Islet precursor cell (in vitro differentiated cells): ENCODE measurements at places on chromosomes 7 and 10.

DNA sequence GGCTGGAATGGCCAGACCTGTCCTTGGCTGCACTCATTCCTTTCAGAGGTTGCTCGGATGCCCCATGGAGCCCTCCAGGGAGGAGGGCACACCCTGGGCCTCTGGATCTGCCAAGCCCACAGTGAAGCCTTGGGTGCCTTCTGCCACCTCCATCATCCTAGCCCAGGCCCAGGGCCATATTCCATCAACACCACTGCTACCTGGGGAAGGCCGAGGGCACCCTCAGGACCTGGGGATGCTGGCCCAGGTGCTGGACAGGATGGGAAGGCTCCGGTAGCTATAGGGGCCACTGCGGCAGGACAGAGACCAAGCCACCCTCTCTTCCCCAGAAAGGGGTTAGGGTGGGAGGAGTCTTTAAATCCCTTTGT lies 810 bp downstream of the OPN4 start:
- DNase-seq = peak; percentile 29

DNA sequence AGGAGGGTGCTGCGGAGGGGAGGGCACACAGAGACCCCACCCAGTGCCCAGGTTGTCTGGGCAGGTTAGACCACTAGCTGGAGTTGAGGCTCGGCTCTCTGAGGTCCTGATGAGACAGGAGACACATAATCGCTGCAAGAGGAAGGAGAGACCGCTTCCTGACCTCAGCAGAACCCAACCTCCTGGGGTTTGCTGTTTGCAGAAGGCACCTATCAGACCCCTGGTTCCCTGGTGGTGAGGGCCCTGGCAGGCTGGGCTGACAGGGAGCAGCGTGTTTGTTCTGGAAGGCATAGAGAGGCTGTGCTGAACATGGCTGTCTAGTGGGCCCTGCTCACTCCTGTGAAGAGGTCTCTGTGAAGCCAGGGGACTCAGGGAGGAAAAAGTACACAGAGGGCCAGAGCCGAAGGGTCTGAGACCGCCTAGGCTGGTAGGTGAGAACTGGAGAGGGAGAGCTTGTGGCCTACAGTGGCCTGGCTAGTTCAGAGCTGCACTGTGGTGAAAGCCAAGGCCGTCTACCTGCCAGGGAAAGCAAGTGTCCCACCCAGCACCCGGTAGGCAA lies 39.4 kb upstream of the NPFFR1 start:
- no peak for DNase-seq

DNA sequence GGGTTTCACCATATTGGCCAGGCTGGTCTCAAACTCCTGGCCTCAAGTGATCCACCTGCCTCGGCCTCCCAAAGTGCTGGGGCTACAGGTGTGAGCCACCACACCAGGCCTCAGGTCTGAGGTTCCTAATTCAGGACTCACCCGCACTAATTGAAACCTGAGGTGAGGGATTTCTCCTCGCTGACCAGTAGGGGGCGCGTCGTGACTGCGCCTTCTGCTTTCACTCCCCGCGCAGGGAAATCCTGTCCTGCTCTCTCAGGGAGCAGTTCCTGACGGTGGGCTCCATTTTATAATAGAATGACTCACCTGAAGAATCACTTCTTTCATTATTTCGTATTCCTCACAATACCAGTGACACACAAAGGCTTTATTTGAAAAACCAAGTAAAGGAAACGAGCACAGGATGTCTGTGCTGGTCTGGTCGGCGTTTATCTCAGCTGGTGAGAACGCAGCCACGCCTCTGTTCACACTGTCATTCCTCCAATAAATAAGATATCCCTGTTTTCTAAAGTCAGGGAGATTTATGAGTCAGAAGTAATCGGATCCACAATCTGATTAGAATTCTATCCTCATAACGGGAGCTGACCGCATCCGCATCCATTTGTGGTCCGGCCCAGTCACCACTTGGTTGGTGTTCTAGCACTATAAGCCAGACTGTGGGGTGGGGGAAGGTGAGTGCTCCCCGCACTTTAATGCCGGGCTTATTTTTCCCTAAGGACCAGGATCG lies 35.4 kb downstream of the BAG3 start:
- peak; percentile 90 for DNase-seq

- no peak for DNase-seq
Measured at GRCh38 chr7:70696201-70696754, 435.7 kb upstream of the GALNT17 start.

DNA sequence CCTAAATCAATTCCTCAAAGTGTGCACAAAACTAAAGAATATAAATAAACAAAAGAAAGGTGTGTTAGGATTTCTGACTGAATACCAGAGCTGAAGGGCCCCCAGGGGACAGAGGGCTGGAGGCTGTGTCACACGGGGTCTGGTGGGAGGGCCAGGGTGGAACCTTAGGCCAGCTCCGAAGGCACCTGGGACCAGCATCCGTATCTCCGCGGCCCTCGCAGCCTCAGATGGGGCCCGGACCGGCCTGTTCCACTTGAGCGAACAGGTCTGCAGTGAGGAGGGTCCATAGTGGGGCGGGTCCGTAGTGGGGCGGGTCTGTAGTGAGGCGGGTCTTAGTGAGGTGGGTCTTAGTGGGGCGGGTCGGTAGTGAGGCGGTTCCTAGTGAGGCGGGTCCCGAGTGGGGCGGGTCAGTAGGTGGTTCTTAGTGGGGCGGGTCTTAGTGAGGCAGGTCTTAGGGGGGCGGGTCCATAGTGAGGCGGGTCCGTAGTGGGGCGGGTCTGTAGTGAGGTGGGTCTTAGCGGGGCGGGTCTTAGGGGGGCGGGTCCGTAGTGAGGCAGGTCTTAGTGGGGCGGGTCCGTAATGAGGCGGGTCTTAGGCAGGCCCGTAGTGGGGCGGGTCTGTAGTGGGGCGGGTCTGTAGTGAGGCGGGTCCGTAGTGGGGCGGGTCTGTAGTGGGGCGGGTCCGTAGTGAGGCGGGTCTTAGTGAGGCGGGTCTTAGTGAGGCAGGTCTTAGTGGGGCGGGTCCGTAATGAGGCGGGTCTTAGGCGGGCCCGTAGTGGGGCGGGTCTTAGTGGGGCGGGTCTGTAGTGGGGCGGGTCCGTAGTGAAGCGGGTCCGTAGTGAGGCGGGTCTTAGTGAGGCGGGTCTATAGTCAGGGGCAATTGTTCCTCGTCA lies 15.1 kb downstream of the GPR146 start:
- DNase-seq = peak; percentile 97

DNA sequence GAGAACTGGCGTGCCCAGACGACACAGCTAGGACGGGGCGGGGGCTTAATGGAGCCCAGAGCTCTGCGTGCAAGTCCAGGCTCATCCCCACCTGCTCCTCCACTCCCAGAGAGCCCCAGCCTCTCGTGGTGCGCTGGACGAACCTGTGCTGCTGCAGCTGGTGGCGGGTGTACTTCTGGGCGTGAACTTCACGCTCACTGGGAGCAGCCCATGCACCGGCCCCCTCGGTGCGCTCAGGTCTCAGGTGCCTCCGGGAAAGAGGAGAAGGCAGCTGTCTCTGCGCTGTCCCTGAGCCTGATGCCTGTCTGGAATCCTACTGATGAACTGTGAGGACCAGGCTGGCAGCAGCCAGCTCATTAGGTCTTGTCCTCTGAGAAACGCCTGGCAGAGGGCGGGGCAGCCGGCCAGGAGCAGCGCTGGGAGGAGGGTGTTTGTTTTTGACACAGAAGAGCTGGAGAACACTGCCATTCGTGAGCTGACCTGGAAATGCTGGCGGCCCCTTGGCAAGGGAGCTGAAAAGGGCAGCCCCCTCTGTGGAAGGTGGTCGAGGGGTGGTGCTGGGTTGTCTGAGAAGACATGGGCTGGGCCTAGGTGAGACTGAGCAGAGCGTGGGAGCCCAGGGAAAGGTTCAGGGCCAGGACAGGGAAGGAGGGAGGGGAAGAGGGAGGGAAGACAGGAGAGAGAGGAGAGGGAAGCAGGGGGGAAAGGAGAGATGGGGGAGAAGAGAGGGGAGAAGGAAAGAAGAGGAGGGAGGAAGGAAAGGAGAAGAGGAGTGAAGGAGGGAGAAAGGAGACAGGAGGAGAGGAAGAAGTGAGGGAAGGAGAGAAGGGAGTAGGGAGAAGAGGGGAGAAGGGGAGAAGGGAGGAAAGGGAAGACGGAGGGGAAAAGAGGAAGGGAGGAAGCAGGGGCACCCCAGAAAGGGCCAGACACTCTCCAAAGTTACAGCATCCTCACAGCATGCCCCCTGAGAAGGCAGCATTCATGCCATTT lies 53.5 kb upstream of the TNS3 start:
- peak; percentile 84 for DNase-seq

DNA sequence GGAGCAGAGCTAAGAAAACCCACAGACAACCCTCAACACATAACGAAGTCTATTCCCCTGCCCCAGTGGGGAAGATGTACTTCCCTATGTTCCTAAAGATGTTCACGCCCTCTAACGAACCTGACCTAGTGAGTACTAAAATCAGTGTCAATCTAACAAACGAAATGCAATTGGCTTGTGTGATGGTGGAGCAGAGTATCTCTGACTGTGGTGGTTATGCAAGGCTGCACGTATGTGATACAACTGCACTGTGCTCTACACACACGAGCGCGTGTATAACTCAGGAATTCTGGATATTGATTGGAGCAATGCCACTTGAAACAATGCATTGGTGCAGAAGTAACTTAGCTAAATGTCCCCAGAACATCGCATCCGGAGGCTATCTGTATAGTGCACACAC lies 1.3 kb downstream of the ANKRD16 start:
- DNase-seq = no peak

- DNase-seq = no peak
Measured at GRCh38 chr7:112996331-112996871, 90.2 kb downstream of the GPR85 start.

GRCh38 chr10:130358981-130359650 lies 222.9 kb downstream of the GLRX3 start:
- DNase-seq = no peak

DNA sequence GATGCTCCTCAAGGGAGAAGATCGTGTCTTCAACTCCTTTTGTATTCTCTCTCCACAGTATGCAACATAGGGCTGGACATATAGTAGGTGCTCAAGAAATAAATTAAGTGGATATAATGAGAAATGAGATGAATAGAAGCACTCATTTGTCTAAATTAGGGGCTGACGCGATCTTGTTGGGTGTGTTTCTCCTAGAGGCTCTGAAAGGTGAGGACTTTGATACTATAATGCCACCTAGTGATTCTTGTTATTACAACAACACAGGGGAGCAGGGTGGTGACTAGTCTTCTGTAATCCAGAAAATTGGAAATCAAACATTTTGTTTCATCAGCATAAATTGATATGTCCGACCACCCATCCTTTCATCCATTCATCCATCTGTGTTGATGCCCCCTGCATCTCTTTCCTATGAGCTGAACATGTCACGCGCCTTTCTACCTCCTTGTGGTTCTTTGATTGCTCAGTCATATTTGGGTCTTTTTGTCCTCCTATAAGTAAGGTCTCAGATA lies 3.5 kb upstream of the CFAP58 start:
- no peak for DNase-seq

DNA sequence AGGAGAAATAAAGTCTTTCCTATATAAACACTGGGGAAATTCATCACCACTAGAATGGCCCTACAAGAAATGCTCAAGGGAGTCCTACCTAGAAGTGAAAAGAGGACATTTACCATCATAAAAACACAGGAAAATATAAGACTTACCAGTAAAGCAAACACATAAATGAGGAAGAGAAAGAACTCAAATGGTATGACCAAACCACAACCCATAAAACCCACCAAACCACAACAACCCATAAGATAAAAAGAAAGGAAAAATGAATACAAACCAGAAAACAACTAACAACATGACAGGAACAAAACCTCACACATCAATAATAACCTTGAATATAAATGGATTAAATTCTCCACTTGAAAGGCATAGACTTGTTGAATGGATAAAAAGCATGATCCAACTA lies 71.9 kb upstream of the DIP2C start:
- DNase-seq = no peak

DNA sequence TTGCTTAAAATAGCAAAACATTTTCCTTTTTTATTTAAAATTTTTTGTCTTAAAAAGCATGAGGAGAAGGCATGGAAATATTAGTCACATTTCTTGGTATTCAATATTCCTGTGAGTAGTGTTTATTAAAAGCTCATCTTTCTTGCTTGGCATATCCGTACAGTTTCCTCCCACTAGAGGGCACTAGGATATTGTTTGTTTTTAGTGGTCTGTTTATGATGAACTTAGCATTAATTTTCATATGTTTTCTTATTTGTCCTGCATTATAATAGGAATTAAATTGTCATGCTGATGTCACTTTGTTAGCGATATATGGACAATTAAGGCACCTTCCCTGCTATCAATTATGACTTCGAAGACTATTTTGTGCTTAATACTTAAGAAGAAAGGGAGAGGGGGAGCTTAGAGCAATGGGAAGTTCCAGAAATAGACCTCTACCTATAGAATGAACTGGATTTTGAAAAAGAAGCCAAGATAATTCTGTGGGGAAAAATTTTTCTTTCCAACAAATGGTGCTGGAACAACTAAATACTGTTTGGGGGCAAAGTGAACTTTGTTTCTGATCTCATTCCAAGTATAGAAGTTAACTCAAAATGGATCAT lies 91.0 kb upstream of the STRIP2 start:
- no peak for DNase-seq

GRCh38 chr10:14860791-14861190 lies 17.9 kb upstream of the SUV39H2 start:
- DNase-seq = no peak

DNA sequence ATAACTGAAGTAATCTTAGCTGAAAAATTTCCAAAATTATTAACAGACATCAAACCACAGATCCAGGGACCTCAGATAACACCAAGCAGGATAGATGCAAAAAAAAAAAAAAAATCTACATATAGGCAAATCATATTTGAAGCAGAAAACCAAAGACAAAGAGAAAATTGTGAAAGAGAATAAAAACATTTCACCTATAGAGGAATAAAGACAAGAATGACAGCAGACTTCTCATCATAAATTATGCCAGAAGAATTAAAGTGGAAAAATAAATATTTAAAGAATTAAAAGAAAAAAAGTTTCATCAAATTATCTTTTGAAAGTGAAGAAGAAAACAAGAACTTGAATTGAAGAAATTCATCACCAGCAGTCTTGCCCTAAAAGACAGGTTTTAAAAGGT lies 467.5 kb downstream of the GPAM start:
- DNase-seq = no peak

DNA sequence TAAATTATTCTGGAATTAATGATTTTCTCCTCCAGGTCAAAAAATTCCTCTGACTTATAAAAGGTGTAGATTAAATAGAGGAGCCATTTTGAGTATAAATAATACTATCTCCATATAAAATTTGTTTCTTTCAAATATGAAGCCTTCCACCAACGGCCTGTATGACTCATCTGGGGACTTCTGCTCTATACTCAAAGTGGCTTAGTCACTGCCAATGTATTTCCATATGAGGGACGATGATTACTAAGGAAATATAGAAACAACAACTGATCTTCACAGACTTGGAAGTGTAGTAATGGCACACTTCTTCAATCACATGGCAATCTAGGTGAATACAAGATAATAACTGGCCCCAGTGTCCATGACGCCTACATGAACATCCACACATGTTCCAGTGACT lies 335.6 kb upstream of the HGF start:
- DNase-seq = no peak

DNA sequence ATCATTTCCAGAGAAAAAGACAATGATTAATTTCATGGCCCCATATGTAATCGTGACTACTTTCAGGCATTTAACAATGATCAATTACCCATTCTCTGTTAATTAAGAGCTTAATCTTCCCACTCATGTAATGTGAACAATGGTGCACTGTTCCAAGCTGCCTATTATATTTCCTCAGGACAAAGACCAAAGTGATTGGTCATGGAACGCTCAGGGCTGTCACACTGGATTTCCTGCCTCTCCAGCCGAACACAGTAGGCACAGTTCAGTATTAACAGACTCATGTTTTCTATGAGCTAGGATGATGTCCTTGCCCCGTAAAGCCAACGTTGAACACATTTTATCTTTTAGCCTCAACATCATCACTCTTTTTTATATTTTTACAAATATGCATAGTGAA lies 142.7 kb upstream of the FZD8 start:
- no peak for DNase-seq

- DNase-seq = no peak
Measured at GRCh38 chr10:91103384-91104192, 116.9 kb upstream of the PCGF5 start.
